ENCODE measurements at places on chromosomes 16 and 17. TPM values are rescaled to one million over a fixed set of nuclear protein-coding genes. Genes with fewer than 3 reads are reported as not detected.

- no peak for DNase-seq
- no peaks in the 10 kb centered on the region for H3K27me3 ChIP-seq
- H3K27ac ChIP-seq = no peak overlapping the region
- H3K4me1 ChIP-seq = no peaks in the 10 kb centered on the region
Measured at GRCh38 chr16:81837312-81837751, 58.2 kb downstream of the PLCG2 start.

Gene IKZF3
- total RNA-seq = 4.8 TPM

Gene ERAL1
- total RNA-seq = 30.6 TPM

GRCh38 chr17:74491626-74492025, 25.2 kb downstream of the CD300A start:
- H3K27me3 ChIP-seq = no peaks in the 10 kb centered on the region
- H3K36me3 ChIP-seq = no peaks in the 10 kb centered on the region
- no peak for DNase-seq

Gene TP53TG3
- not detected for total RNA-seq

Gene PRR35
- total RNA-seq = 0.42 TPM

Gene LGALS9
- total RNA-seq = 34.8 TPM

Data from thoracic aorta (tissue), 2 donors.